ENCODE measurements at places on chromosomes 7 and 10.

DNA sequence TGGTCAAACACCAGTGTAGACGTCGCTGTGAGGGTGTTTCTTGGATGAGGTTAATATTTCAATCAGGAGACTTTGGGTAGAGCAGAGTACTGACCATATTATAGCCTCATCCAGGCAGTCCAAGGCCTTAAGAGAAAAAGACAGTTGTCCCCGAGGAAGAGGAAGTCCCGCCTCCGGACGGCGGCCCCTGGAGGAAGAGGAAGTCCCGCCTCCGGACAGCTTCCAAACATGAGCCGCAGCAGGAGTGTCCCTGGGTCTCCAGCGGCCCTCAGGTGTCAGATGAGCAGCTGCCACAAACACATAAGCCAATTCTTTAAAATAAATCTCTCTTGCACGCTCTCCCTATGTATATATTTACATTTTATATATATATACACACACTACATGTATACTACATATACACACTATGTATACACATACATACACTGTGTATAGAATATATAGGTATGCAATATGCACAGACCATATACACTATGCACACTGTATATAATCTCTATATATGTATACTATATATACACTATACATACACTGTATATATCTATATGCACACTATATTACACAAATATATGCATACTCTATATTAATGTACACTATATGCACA lies 37.5 kb downstream of the PWWP2B start:
- DNase-seq: no peak

DNA sequence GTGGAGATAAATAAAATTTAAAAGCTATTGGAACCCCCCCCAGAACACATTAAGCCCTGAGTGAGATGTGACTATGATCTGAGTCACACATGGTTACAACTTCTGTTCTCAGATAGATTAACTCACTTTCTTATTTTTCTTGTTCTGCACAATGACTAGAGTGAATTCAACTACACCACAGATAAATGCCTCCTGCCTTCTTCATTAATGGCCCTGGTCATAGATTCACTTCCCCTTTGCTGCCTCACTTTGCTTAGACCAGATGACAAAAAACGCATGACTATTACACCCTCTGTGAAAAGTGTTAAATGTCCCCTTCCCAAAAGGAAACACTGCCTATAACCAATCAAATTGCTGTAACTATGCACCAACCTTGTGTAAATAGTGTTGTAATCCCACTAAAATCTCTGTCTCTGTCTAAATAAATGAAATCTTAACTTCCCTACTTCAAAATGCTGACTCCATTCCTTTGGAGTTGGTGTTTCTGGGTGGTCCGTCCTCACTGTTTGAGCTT lies 49.4 kb downstream of the AKR1D1 start:
- peak; percentile 98 for DNase-seq

GRCh38 chr7:105164751-105165150 lies 150.7 kb downstream of the KMT2E start:
- DNase-seq: no peak

GRCh38 chr7:27160145-27160545 lies 3.7 kb upstream of the HOXA7 start:
- no peak for DNase-seq

- DNase-seq: no peak
These were observed 84.4 kb downstream of the LHPP start for GRCh38 chr10:124546055-124546369.

DNA sequence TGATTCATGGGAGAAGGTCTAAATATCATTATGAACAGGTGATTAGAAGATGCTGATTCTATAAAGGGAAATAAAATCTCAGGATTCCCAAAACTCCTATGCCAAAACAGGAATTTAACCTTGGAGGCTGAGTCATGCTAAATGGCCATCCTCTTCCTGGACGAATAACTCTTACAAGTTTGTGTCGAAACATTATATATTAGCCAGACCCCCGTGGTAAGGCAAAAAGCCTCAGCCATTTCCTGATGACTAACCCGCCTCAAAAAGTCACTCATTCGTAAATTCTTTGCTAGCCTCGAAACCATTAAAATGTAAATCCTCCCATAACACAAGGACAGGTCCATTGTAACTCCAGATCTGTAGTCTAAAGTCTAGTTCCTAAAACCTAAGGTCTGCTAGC lies 32.0 kb downstream of the CUL2 start:
- peak; percentile 87 for DNase-seq

- no peak for DNase-seq
These were observed 99.2 kb downstream of the FOXL3 start for GRCh38 chr7:388961-389701.

DNA sequence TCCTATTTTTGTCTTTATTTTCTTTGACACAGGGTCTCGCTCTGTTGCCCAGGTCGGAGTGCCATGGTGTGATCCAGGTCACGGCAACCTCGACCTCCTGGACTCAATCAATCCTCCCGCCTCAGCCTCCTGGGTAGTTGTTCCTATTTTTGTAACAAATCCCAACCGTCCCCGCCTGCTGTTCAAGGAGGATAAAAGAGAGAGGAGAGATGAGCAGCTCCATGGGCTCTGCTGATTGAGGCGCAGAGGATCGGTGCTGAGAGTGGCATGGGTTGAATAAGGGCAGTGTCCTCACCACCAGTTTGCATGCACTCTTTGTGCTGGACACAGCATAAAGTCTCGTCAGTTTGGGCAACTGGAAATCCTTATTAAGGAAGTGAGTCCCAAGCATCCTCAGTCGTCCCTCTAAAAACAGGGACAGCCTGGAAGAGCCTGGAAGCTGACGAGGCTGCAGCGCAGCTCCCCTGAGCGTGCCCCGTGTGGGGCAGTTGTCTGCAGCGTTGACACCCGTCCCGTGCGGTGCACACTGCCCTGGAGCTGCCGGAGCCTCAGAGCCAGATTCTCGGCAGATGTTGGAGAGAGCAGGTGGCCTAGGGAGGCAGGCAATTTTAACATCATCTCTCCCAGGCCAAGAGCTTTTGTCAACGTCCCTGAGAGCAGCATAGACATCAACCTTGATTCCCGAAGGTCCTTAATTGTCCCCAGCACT lies 404.2 kb upstream of the RNF32 start:
- DNase-seq: no peak

DNA sequence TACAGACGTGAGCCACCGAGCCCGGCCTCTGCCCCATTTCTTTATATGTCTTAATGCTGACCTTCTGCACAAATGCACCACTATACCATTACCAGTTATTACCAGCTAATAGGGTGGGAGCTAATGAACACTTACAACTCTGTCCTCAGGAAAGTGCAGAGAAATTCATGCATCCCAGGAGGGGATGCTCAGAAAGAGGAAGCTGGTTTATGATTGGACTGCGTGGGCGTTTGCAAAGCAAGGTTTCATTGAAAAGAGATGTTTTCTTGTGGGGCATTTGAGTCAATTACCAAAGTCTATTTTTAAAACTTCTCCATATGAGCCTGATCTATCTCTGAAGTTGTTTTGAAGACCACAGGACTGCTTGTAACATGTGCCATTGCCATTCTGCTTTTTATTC lies 417.7 kb upstream of the CELF2 start:
- no peak for DNase-seq

DNA sequence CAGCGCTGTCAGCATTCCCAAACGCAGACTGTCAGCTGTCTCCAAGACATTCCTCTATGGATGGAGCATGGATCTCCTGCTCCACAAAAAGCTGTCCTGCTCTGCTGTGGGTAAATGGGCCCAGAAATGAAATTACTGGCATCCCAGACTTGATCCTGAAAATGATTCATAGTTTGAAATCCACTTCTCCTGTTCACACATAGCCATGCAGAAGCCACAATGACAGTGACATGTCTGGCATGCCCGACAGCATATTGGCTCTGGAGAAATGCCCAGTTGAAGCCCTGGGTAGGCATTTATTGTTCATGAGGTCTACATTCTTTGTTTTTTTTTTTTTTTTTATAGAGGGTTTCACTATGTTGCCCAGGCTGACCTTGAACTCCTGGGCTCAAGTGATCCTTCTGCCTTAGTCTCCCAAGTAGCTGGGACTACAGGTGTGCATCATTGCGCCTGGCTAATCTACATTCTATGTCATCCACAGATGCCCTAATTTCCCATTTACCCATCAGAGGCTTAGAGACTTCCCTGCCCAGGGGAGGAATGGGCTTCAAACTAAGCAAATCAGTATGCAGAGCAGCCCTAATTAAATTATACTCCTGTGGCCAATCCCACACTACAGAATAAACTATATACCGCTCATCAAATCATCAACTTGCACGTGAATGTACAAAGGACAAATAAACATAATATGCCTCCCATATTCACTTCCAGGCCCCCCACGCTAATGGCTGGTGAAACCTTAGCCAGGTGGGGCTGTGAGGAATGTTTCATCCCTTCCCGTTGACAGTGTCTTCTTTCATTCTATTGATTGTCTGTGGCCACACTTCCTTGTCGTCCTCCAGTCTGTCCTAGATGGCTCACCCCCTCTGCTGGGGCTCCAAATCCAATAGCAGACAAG lies 61.8 kb upstream of the EEPD1 start:
- peak; percentile 50 for DNase-seq

DNA sequence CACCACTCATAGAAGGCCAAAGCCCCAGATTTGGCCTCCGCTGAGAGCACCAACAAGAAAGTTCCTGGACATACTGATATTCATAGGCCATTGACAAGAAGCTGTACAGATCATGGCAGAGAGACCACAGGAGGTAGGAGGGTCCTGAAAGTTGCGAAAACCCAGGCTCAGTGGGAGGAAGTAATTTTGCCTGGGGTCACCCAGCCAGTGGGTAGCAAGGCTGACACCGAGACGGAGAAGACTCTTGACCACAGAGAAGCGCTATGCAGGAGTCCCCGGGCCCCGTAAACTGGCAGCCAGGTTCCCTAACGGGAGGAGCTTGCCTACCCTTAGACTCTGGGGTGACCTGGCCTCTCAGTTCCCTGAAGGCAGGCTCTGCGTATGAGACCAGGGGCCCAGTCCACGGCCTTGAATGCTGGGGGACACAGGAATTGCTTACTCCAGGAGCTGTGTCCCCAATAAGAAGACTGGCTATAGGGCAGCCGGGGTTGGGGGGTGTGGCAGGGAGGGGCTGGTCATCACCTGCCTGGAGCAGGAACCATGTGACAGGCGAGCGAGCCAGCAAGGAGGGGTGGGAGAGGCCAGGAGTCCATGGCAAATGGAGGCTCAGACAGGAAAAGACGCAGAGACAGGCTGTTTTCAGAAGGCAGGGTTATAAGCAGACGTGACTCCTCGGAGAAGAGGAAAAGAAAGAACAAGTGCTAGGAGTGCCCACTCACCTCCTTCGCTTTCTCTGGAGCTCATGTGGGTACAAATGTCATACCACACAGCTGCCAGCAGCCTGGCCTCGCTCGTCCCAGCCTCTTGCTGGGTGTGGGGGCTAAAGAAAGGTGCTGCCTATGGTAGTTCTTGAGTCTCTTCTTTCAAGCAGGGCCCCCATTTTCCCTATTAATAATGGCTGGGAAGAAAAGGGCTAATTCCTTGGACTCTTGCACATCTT lies 24.6 kb upstream of the NPFFR1 start:
- DNase-seq: no peak

DNA sequence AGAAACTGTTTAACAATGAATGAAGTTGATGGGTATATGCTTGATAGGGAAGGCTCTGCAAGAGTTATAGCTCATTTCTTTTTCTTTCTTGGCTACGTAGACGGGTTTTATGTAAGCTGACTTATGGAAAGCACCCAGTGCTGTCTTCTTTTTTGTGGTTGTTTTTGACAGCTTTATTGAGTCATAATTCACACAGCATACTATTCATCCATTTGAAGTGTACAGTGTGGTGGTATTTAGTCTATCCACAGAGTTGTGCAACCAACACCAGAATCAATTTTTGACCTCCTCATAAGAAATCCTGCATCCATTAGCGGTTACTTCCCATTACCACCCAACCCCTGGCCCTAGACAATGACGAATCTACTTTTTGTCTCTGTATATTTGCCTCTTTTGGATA lies 240.6 kb upstream of the KIAA1217 start:
- no peak for DNase-seq

GRCh38 chr7:87627634-87627994 lies 584 bp upstream of the RUNDC3B start:
- DNase-seq: no peak

DNA sequence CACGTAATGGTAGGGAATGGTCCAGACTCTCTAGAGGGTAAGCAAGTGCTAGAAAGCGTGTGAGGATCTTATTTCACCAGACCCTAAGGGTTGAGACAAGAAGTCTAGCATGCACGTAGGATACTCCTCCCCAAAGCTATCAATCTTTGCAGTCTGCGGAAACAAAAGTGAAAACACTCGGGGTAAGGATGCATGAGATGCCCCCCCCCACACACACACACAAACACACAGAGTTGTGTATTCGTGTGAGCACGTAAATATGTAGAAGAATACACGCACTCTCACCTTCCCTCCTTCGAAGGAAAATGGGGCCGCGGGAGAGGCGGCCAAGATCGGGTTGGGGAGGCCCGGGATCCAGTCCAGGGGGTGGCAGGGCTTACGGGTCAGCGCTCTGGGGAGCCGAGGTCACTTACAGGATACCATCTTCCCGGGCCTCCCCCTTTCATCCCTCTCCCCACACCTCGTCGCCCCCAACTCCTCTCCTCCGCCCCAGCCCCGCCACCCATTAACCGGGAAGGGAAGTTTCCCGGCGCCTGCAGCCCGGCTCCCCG lies 455 bp downstream of the CUL2 start:
- DNase-seq: no peak

DNA sequence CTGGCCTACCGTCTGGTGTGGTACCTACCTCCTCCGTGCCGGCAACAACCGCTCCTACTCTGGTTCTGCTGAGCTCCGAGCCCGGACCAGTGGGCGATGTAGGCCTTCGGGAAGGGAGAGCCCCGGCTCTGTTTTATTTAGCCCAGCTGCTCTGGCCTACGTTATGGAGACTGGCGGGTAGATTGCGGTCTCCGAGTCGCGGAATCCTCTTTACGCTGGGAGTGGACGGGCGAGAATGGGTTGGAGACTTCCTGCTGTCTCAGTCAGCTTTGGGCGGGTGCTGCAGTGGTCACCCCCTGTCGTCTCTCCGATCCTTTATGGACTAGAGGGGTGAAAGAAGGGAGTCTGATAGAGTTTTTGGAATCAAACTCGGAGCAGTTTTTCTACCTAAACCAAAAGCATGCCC lies 406 bp downstream of the CBLL1 start:
- DNase-seq: no peak

- no peak for DNase-seq
These were observed 609.9 kb downstream of the DNAJB9 start for GRCh38 chr7:109179601-109180000.

DNA sequence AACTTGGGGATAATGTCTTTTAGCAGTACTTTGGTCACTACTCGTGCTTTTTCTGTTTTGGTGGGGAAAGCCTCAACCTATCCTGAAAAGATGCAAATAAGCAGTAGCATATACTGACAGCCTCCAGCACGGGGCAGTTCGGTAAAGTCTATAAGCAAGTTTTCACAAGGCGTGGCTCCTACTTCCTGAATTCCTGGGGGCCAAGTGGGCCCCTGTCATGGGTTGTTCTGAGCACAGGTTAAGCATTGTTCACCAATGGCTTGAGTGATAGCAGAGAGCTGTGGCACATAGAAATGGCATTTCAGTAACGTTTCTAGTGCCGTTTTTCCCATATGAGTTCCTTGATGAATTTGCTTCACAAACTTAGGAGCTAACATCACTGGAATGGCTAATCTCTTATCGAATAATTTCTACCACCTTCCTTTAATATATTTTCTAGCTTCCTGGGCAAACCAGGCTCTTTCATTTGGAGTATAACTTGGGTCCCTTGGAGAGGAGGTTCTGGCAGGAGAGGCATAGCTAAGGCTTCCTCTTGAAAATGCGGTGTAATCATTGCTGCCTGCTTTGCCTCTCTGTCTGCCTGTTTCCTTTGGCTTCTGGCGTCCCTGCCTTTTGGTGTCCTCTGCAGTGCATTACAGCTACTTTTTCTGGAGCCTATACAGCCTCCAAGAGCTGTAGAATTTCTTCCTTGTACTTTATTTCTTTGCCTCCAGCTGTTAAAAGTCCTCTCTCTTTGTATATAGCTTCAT lies 11.7 kb upstream of the ZNF239 start:
- no peak for DNase-seq
